ENCODE measurements at places on chromosomes 3 and 15.
A peak's percentile ranks its signal among the peaks of the same experiment; 100 is the strongest.

DNA sequence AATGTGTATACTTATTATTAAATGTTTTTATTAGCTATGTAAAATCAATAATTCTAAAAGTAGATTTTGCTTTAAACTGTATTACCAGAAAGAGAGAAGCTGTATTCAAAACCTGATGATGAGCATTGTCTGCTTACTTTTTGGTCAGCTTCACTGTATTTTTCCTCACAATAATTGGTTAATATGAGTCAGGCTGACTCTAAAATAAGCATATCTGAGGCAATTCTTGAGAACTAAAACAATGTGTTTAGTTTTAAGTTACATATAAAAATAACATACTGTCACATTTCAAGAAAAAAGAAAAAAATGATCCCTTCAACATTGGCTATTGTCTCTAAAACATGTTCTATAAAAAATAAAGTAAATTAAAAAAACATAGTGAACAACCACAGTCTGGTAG is 66.1 kb downstream of the EPHA3 start:
- DNase-seq = no peak

- no peak for DNase-seq
These were observed 219.8 kb upstream of the TOPAZ1 start for GRCh38 chr3:44021651-44022594.

DNA sequence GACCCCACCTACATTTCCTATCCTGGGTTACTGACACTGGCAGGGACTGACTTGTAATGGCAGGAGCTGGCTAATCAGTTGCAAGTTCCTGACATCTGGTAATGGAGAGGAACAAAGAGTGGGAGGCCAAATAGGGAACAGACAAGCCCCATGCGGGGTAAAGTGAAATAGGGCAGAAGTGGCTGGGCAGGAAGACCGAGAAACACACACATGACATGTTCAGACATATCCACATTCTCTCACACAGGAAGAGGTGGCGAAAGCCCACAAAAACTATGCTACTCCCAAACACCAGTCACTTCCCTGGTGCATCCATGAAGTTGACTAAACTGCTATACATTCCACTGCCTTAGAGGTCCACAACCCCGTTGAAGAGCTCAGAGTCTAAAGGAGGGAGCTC is 394.1 kb upstream of the TBL1XR1 start:
- DNase-seq = peak; percentile 90

- DNase-seq = no peak
These were observed 230.1 kb downstream of the UBE3A start for GRCh38 chr15:25208735-25209134.

- no peak for DNase-seq
These were observed 17.1 kb upstream of the CNTN3 start for GRCh38 chr3:74631351-74632140.

- peak; percentile 23 for DNase-seq
These were observed 36.8 kb upstream of the TSPAN3 start for GRCh38 chr15:77107531-77108355.

DNA sequence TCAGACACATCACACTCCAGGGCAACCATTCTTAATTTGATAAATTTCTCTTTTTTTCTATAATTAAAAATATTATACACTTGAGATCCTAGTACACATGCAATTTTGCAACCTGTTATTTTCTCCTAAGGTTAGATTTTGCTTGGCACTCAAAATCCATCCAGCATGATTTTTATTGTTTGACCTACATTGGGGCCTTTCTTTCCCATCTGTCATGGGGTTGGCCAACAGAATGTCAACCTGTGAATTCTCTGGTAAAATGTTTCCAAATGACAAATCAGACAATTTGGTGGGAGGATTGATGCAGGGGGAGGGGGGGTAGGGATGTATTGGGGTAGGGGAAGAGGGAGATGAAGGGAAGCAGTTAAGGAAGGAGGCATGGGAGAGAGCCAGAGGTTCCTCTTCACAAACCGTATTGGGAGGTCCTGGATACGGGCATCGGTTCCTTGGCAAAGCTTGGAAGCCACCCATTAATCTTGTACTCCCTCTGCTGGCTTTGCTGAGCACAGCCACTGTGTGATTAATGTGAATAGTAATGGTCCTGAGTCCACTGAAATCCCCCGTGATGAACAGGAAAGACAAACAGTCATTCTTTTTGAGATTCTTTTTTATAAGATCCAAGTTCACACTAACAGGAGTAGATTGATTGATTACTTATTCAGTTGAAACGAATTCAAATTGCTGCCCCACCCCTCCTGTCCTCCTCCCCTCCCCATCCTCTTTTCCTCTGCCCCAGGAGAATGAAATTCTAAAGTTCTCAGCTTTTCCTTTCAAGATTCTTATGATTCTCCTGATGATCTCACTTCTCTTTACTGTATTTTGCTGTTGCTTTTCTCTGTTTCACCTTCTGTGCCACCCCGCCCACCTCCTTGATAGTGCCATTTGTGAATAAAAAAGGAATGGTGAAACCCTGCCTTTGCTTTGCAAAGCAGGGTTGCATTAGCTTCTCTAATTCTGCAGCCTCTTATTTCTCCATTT is 82.2 kb upstream of the SLC25A26 start:
- DNase-seq = peak; percentile 18
